ENCODE measurements at places on chromosomes 13 and 19.

GRCh38 chr13:97855570-97856303, 97.7 kb upstream of the IPO5 start:
- H3K27me3 ChIP-seq = peaks cover 3% of the 10 kb centered on the region
- no peak for DNase-seq
- H3K27ac ChIP-seq = no peak overlapping the region
- no peak overlapping the region for H3K4me3 ChIP-seq
- peaks cover 8% of the 10 kb centered on the region for H3K4me1 ChIP-seq

- no peak overlapping the region for H3K27ac ChIP-seq
- peaks cover 61% of the 10 kb centered on the region for H3K27me3 ChIP-seq
- no peak overlapping the region for H3K4me3 ChIP-seq
- DNase-seq = no peak
These were observed 1.3 kb upstream of the SHANK1 start for GRCh38 chr19:50720921-50721381.

DNA sequence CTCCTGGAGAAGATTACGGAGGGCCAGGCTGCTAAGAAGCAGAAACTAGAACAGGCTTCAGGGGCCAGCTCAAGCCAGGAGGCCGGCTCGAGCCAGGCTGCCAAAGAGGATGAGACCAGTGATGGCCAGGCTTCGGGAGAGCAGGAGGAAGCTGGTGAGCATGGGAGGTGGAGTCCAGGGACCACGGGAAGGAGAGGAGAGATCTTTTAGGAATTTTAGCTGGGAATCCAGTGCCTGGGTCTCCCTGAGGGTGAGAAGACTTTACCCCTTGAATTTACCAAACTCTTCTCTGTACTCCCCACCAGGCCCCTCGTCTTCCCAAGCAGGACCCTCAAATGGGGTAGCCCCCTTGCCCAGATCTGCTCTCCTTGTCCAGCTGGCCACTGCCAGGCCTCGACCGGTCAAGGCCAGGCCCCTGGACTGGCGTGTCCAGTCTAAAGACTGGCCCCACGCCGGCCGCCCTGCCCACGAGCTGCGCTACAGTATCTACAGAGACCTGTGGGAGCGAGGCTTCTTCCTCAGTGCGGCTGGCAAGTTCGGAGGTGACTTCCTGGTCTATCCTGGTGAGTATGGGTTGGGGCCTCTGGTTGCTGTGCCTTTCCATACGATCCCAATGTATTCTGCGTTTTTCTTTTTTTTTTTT, 824 bp downstream of the TSEN34 start:
- peak overlapping the region; percentile 78 for H3K27ac ChIP-seq
- DNase-seq = no peak
- H3K27me3 ChIP-seq = no peaks in the 10 kb centered on the region
- peak overlapping the region; percentile 90 for H3K4me3 ChIP-seq

- no peak overlapping the region for H3K27ac ChIP-seq
- DNase-seq = no peak
- no peaks in the 10 kb centered on the region for H3K27me3 ChIP-seq
- H3K4me3 ChIP-seq = no peak overlapping the region
These were observed 361.4 kb downstream of the EFNB2 start for GRCh38 chr13:106173891-106174610.

DNA sequence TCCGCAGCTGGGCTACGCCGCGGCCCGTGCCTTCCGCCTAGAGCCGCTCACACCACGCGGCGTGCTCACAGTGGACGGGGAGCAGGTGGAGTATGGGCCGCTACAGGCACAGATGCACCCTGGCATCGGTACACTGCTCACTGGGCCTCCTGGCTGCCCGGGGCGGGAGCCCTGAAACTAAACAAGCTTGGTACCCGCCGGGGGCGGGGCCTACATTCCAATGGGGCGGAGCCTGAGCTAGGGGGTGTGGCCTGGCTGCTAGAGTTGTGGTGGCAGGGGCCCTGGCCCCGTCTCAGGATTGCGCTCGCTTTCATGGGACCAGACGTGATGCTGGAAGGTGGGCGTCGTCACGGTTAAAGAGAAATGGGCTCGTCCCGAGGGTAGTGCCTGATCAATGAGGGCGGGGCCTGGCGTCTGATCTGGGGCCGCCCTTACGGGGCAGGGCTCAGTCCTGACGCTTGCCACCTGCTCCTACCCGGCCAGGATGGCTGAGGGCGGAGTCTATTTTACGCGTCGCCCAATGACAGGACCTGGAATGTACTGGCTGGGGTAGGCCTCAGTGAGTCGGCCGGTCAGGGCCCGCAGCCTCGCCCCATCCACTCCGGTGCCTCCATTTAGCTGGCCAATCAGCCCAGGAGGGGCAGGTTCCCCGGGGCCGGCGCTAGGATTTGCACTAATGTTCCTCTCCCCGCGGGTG, 7.4 kb downstream of the DBP start:
- no peak for DNase-seq
- H3K4me1 ChIP-seq = peaks cover 35% of the 10 kb centered on the region
- H3K4me3 ChIP-seq = no peak overlapping the region
- peaks cover 35% of the 10 kb centered on the region for H3K36me3 ChIP-seq

DNA sequence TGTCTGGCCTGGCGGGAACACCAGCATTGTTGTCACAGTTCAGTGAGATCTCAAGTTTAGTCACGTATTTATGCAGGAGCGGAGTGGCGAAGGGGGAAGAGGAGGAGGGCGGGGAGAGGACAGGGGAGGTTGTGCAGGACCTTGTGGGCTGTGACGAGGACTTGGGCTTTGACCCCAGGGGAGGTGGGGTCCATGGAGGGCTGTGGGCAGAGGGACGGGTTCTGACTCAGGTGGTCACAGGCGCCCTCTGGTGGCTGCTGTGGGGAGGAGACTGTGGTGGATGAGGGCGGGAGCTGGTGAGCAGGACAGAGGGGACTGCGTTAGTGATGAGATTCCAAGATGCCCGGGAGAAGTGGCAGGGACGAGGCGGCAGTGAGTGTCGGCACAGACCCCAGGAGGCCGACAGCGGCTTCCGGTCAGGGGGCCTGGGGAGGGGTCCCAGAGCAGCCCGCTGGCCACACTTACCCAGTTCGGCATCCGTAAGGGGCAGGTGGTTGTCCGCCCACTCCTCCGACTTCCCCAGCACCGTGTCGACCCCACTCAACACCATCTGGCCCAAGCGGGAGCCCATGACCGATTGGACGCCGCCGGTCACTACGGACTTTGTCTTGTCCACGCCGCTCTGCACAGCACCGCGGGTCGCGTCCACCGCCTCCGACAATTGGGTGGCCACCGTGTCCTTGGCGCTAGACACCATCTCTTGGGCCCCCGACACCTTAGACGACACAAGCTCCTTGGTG, 15.7 kb downstream of the PLIN3 start:
- peaks cover 32% of the 10 kb centered on the region for H3K36me3 ChIP-seq
- H3K4me1 ChIP-seq = peaks cover 17% of the 10 kb centered on the region
- no peak overlapping the region for H3K4me3 ChIP-seq
- no peak overlapping the region for H3K27ac ChIP-seq

GRCh38 chr13:20118268-20119140, 42.3 kb downstream of the GJA3 start:
- H3K4me3 ChIP-seq = peak overlapping the region; percentile 82
- peaks cover 10% of the 10 kb centered on the region for H3K4me1 ChIP-seq
- peaks cover 21% of the 10 kb centered on the region for H3K27me3 ChIP-seq
- DNase-seq = no peak
- no peaks in the 10 kb centered on the region for H3K36me3 ChIP-seq

GRCh38 chr13:112117258-112117954, 50.5 kb downstream of the SOX1 start:
- no peak for DNase-seq
- H3K27me3 ChIP-seq = peaks cover 11% of the 10 kb centered on the region
- H3K27ac ChIP-seq = no peak overlapping the region

DNA sequence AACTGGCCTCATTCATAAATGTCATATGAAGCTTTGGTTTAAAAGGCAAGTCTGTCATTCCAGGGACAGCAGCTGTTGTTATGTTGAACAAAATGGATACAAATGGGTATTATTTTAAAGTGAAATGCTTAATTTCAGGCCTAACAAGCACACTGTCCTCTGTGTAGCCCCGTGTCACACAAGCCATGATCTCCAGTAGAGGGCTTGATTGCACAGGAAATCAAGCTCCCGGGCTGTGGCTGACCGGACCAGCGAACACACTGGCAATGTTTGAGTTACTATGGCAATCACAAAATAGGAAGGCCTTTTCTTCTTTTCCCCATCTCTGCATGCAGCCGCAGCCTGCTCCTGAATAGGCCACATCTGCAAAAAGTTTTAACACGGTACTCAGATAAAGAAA, 64.0 kb upstream of the GSX1 start:
- no peaks in the 10 kb centered on the region for H3K36me3 ChIP-seq
- H3K27ac ChIP-seq = no peak overlapping the region
- H3K4me3 ChIP-seq = no peak overlapping the region
- no peak for DNase-seq

DNA sequence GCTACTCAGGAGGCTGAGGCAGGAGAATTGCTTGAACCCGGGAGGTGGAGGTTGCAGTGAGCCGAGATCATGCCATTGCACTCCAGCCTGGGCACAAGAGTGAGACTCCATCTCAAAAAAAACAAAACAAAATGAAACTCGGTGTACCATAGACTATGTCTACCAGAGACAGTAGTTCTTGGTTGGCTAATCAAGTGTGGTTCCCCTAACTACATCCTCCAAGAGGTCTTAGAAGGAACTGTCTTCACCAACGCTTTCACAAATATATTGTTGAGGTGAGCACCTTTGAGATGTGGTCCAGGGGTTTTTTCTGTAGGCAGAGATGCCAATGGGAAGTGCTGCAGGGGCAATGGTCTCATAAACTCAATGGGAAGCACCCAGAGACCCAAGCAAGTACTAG, 48.0 kb downstream of the RFC3 start:
- H3K36me3 ChIP-seq = no peaks in the 10 kb centered on the region
- H3K27me3 ChIP-seq = no peaks in the 10 kb centered on the region
- peaks cover 15% of the 10 kb centered on the region for H3K4me1 ChIP-seq
- H3K27ac ChIP-seq = no peak overlapping the region

GRCh38 chr13:77065461-77066147, 38.6 kb upstream of the FBXL3 start:
- peak overlapping the region; percentile 81 for H3K27ac ChIP-seq
- DNase-seq = no peak

DNA sequence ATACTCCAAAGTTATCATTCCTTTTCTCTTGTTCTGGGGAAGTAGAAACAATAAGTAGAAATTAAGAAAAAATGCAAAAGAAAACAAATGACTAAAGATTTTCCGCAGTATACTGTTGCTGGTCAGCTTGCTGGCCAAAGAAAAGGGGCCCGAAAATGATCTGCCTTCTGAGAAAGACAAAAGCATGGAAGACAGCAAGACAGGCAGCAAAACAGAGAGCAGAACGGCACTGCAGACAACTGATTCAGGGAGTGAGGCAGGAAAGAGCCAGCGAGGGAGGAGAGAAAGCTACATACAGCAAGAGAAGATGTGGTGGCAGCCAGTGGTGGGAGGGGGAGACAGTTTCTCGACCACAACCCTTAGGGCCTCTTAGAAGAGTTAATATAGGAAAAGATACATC, 5.3 kb upstream of the DOCK9 start:
- H3K27ac ChIP-seq = no peak overlapping the region
- H3K27me3 ChIP-seq = no peaks in the 10 kb centered on the region
- no peaks in the 10 kb centered on the region for H3K36me3 ChIP-seq
- H3K4me1 ChIP-seq = no peaks in the 10 kb centered on the region
- no peak for DNase-seq
- H3K4me3 ChIP-seq = no peak overlapping the region

GRCh38 chr13:40596484-40596883, 70.0 kb downstream of the FOXO1 start:
- peak overlapping the region; percentile 66 for H3K27ac ChIP-seq
- H3K27me3 ChIP-seq = no peaks in the 10 kb centered on the region
- H3K4me3 ChIP-seq = peak overlapping the region; percentile 26
- no peak for DNase-seq
- H3K36me3 ChIP-seq = no peaks in the 10 kb centered on the region

- H3K4me3 ChIP-seq = no peak within 1 kb of the TSS
- DNase-seq = no peak
- no peaks in the 10 kb centered on the region for H3K4me1 ChIP-seq
- peaks cover 19% of the 10 kb centered on the region for H3K27me3 ChIP-seq
- no peaks in the 10 kb centered on the region for H3K36me3 ChIP-seq
- no peak within 1 kb of the TSS for H3K27ac ChIP-seq
These were observed at the start of gene SLITRK1 for GRCh38 chr13:83881917-83882605. TSS of gene SLITRK1 (minus strand) at chr13:83882474. CDS start at chr13:83881507, 967 bp downstream.

DNA sequence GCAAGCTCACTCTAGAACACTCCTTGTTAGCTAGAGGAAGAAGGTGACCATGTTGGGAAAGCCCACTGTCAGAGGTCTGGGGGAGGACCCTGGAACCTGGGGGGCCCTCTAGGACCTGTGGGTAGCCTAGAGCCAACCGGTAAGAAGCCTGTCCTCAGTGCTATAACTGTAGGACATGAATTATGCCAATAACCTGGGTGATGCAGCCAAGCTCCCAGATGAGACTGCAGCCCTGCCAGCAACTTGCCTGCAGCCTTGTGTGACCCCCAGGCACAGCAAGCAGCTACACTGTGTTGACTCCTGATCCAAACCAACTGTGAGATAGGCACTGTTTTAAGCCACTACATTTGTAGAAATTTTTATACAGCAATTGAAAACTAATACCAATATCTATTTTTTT, 122.3 kb downstream of the MIPEP start:
- H3K36me3 ChIP-seq = peaks cover 2% of the 10 kb centered on the region
- DNase-seq = no peak
- no peak overlapping the region for H3K27ac ChIP-seq
- H3K4me1 ChIP-seq = peaks cover 19% of the 10 kb centered on the region
- H3K4me3 ChIP-seq = no peak overlapping the region

- H3K4me3 ChIP-seq = no peak overlapping the region
- H3K4me1 ChIP-seq = no peaks in the 10 kb centered on the region
- peaks cover 39% of the 10 kb centered on the region for H3K27me3 ChIP-seq
- no peak for DNase-seq
- H3K27ac ChIP-seq = no peak overlapping the region
These were observed 2.8 kb upstream of the IFNL2 start for GRCh38 chr19:39265321-39265916.

DNA sequence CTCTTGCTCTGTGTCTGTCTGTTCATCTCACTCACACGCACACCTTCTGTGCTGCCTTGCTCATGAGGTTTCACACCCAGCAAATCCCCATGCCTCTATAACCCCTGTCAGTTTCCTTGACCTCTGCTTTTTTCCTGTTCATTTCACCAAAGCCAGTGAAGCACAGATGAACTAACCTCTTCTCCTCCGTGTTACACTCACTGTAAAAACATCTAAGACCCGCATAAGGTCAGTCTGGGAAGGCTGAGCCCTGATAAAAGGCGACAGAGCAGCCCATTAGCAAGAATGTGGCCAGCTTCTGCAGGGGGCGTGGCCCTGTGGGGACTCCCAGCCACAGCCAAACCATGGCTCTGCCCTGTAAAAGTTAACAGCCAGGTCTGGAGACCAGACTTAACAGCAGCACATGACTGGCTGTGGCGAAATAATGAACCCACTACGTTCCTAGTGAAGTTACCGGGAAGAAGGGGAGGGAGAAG, 42.8 kb upstream of the NPAS1 start:
- H3K4me3 ChIP-seq = no peak overlapping the region
- no peak overlapping the region for H3K27ac ChIP-seq
- peaks cover 9% of the 10 kb centered on the region for H3K36me3 ChIP-seq
- no peak for DNase-seq

GRCh38 chr19:13623716-13624710, 117.7 kb upstream of the CACNA1A start:
- no peak overlapping the region for H3K27ac ChIP-seq
- peaks cover 41% of the 10 kb centered on the region for H3K27me3 ChIP-seq

All from activated B cell treated with CpG ODN at 0.5 μM for 24 hours (primary cell).